Activated gamma-delta T cell (primary cell): ENCODE measurements at places on chromosomes 6 and 20.
A peak's percentile ranks its signal among the peaks of the same experiment; 100 is the strongest.

GRCh38 chr6:90716376-90716775 is 129.5 kb upstream of the MAP3K7 start:
- DNase-seq: no peak

GRCh38 chr20:46423882-46424482 is 17.6 kb upstream of the ELMO2 start:
- DNase-seq: no peak

DNA sequence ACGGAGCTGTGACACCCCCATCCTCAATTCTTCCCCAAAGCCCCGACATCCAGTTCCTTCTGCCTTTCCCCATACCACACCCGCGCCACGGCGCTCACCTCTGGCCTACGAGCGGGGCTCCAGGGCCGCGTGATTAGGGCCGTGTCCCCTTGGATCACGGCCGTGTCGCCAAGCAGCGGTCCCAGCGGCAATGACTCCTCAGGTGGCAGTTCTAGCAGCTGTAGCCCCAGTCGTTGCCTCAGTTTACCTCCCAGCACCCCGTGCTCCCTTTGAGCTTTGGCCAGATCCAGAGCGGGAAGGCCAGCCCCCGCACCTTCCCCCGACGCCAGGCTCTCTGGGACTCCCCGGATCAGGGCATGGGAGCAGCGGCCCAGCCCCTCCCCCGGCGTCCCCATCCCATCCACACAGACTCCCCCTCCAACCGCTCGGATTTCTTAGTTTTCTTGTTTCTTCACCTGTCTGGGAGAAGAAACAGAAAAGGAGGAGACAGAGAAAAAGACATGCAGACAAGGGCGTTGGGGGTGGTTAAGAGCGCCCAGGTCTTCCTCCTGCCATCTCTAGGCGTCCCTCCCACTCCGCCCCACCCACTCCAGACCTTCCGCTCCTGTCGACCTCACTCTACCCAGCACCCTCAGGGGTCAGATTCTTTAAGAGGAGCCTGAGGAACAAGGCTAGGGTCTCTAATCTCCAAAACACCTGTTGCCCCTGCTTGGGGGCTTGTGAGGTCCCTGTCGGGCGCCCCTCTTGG is at the start of gene DDAH2:
DDAH2 (minus strand) TSS at position 533 of the 748 bp plus-strand sequence; CDS start at position 395, 138 bp downstream.
- DNase-seq: no peak

GRCh38 chr6:57021086-57021720 is 25.3 kb upstream of the KIAA1586 start:
- DNase-seq: no peak

DNA sequence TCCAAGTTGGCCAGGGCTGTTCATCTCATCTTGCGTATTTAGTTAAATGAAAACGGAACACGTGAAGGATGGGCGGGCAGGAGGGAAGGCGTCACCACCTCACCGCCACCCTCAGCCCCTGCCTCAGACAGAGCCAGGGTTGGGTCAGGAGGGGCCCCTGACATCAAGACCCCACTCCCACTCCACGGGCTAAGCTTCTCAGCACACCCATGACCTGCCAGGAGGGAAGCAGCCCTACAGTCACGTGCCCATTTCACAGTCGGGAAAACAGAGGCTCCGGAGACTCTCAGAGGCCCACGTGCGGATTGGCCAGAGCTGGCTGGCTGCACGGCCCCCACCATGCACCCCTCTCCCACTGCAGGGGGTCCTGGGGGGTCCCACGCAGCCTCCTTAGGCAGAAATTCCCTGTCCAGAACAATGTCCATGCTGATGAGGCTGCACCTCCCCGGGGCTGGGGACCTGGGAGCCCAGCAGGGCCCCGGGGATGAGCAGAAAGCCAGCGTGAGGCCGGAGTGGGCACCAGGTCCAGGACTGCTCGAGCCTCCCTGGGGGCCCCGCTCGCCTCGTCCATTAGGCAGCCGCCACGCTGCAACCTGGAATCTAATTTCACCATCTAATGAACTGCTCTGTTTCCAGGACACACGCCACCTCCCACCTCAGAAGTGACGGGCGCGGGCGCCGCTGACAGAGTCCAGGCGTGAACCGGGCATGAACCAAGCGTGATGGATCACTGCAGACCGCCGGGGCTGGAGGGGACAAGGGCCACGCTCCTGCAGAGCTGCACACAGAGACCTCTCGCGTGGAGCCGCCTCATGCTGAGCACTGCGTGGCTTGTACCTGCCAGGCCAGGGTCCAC is 15.8 kb downstream of the KCNQ2 start:
- DNase-seq: no peak

DNA sequence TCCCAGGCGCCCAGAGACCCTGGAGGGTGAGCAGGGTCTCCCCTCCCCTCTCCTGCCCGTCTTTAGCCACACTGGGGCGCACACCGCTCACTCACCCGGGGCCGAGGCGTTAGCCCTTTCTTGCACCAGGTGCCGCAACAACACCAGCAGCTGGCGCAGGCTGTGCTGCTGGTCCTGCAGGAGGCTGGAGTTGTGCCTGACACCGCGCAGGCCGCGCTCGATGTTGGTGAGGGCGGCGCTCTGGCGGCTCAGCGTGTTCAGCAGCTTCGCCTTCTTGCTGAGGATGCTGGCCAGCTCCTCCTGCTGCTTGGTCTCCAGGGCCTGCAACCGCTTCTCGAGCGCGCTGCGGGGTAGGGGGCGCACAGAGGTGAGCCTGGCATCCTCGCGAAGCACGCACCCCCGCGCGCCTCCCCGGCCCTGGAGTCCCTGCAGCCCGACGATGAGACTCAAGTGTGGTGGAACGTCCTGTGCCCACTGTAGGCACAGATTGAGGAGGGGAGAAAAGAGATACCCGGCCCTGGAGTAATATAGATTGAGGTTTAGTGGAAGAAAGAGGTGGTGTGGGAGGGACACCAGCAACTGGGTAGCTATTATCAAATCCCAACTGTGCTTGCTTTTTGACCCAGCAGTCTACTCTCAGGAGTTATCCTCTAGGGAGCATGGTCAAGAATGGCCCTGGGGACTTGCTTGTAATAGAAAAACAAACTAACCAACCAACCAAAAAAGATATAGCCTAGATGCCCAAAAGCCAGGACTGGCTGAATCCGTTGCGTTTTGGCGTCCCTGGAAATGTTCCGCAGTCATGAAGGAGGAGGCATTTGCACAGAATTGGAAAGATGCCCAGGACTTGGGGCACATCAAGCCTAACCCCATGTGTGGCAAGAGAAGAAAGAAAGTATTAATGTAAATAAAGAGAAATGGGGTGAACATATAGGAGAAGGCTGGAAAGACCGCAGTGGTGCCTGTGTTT is 30.9 kb downstream of the ANGPT4 start:
- no peak for DNase-seq

- no peak for DNase-seq
Measured at GRCh38 chr6:93398723-93399122, 20.6 kb downstream of the EPHA7 start.

- peak; percentile 53 for DNase-seq
Measured at GRCh38 chr6:69866770-69867638, 648 bp downstream of the COL19A1 start.

- DNase-seq: no peak
Measured at GRCh38 chr6:163457637-163458561, 43.4 kb downstream of the QKI start.

GRCh38 chr6:149129371-149130077 is 188.0 kb upstream of the TAB2 start:
- no peak for DNase-seq

- DNase-seq: no peak
Measured at GRCh38 chr20:32798046-32798981, 21.4 kb upstream of the MAPRE1 start.

GRCh38 chr6:35038076-35038475 is 103.1 kb downstream of the TCP11 start:
- no peak for DNase-seq

DNA sequence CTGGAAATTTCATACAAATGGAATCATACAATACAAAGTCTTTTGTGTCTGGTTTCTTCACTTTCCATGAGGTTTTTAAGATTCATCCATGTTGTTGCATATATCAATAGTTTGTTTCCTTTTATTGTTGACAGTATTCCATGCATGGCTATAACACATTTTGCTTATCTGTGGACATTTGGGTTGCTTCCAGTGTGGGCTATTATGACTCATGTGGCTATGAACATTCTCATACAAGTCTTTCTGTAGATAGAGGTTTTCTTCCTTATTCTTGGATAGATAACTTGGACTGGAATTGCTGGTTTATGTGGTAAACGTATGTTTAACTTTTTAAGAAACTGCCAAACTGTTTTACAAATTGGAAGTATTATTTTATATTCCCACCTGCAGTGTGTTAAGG is 30.0 kb upstream of the KIF6 start:
- no peak for DNase-seq

DNA sequence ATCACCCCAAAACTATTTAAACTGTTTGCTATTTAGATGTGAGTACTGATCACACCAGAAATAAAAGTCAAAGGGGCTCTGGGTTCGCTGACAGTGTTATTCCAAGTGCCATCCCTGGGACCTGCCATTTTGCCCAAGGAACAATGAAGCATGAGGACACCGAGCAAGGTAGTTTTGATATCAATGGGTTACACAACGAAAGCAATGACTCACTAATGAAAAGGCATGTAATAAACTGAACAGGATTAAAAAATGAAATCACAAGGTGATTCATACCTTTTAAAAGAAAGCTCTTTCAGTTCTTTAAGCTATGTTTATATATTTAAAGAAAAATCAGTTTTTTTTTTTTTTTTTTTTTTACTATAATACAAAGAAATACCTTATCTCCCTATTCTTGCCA is 102.0 kb downstream of the HS3ST5 start:
- DNase-seq: no peak

GRCh38 chr20:24628985-24629384 is 159.6 kb downstream of the SYNDIG1 start:
- no peak for DNase-seq

DNA sequence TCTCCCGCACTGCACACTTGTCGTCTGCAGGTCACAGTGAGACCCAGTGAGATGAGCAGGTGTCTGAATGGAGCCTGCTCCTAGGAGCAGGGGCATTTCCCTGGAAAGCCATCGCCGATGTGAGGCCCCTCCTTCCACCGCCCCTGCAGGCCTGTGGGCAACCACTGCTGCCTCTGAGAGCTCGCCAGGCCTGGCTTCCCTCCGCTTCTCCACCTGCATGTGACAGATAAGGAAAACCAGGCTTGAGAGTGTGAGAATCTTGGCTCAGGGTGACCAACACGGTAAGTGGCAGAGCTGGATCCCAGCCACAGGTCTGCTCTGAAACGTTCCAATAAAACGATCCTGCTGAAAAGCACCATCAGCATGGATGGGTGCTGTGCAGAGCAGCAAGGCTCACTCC is 332.8 kb downstream of the CDH4 start:
- DNase-seq: no peak

GRCh38 chr6:155638200-155638599 is 182.6 kb upstream of the NOX3 start:
- no peak for DNase-seq

GRCh38 chr6:36968266-36968977 is 13.9 kb downstream of the PI16 start:
- DNase-seq: no peak

GRCh38 chr20:40639676-40640355 is 49.2 kb downstream of the MAFB start:
- no peak for DNase-seq

DNA sequence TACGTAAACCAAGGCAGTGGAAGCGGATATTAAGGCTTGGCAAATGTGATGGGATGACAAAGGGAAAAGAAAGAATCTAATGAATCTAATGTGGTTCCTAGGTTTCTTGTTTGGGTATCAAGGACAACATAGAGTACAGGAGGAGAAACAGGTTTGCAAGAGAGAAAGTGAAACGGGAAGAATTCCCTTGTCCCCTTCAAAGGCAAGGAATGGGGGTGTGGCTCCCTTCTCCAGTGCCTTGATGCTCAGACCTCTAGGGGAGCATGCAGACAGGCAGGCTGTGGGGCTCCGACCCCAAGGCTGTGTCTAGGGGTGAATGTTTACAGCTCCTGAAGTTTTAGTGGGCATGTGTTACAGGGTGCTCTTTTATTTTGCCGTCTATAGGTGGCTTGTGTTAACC is 317.5 kb upstream of the HSF2 start:
- no peak for DNase-seq

GRCh38 chr6:71012866-71013469 is 56.1 kb upstream of the B3GAT2 start:
- DNase-seq: no peak

DNA sequence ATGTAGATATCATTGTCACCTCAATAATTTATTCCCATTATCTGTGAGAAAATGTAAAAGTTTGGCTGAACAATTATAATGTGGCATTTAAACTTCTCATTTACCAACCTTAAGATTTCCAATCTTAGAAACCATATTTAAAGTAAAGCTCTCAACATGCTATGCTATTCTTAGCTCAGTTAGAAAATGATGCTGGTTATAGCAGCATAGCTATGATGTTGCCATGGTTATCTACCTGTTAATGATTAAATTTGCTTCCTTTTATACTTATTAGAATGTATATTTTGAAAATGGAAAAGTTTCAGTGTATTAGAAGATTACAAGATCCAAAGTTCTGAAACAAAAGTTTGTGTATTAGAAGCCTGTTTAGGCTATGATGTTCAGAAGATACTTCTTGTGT is 110.1 kb downstream of the GPR63 start:
- no peak for DNase-seq

- no peak for DNase-seq
Measured at GRCh38 chr6:144613859-144614258, 328.7 kb downstream of the UTRN start.

- no peak for DNase-seq
Measured at GRCh38 chr20:4406627-4407026, 315.1 kb upstream of the PRND start.

- DNase-seq: no peak
Measured at GRCh38 chr20:41938353-41938752, 320.2 kb upstream of the CHD6 start.

DNA sequence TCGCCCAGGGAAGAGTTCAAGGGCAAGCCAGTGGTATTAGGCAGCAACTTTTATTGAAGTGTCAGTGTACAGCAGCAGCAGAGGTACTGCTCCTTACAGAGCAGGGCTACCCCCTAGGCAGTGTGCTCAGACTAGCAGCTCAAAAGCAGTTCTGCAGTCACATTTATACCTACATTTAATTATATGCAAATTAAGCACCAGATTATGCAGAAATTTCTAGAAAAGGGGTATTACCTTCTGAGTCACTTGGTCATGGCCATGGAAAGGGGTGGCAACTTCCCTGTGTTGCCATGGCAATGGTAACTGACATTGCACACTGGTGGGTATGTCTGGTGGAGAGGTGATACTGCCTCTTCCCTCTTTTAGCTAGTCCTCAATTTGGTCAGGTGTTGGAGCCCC is 2.1 kb upstream of the ZKSCAN4 start:
- DNase-seq: no peak

- no peak for DNase-seq
Measured at GRCh38 chr6:53906103-53906502, 111.3 kb downstream of the LRRC1 start.

DNA sequence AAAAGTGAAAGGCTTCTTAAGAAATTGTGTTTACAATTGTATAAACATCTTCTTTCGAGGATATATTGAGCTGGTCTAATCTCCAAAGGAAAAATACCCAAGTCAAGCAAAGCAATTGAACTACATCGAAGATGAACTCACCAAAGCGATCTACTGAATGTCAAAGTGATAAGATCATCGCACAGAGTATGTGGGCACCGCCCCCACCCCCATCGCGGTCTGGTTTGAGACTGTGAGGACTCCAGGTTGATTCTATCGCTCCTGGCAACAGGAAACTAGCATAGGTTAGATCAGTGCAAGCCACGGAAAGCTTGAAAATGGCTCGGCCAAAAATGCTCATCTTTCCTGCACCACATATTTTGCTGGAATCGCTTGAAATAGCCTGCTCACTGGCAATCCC is 133.2 kb upstream of the RPS6KA2 start:
- DNase-seq: no peak
